Cortex of kidney (tissue), 1 donor: ENCODE measurements at places on chromosomes 6 and 20.

- no peak for DNase-seq
These were observed 861 bp downstream of the PCMTD2 start for GRCh38 chr20:64256282-64256935.

- no peak for DNase-seq
These were observed 134.7 kb downstream of the FAM83B start for GRCh38 chr6:54981276-54981609.

- DNase-seq, result no peak
These were observed 55.9 kb upstream of the TRAF3IP2 start for GRCh38 chr6:111661541-111662061.

DNA sequence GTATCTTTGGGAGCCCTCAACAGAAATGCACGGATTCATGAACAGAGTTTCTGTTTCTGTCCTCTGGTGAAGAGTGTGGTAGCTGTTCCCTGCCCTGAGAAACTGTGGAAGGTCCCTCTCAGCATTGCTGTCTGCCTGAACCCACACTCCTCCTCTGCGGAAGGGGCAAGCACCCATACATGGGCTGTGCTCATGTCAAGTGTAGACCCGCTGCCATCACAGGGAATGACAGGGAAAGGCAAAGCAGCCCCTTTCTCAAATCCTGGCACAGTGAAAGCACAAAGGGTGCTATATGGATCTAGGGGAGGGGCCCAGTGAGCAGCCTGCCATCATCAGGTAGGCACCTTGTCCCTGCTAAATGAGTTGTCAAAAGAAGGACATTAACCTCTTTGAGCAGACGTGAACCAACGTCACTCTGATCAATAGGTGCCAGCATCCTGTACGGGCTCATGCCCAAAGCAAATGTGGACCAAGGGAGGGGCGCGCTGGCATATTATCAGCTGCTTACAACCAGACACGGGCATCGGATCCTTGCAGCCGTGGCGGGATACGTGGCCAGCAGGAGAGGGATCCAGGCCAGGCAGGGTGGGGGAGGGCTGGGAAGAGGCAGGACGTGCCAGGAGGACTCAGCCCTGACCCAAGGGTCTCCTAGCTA is 231.2 kb upstream of the PMEPA1 start:
- DNase-seq, result no peak

DNA sequence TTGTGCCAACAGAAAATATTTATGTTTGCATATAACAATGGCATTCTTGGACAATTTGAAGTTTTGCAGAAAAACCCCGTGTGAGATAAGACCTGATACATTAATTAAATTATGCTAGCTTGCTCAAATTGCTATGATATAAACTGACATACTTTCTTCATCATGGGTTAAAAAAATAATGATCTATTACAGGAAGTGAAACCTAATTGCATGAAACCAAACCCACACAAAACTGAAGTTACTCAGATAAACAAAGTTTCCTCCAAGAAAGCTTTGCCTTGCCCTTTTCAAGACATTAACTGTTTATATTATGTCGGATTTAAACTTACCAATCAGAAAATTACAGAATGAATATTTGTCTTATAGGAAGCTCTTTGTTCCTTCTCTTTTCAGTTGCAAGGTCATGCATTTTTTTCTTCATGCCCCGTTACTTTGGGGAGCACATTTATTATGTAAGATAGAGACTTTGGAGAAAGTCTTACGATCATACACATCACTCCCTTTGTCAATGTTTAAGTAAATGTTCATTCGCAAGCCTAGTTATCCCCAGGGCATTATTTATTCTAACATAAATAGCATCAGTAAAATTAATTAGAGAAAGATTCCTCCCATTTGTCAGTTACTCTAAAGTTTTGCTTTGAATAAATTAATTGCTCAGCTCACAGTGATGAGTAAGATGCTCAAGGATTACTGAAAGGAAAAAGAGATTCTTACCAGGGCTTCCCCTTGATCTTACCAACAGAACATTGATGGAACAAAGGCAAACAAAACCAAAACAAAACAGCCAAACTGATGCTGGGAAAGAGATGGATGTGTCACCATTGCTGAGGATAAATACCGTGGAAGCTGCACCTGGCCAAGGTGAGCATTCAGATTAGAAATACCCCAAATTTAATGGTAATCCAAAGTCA is 14.8 kb upstream of the TMEM244 start:
- DNase-seq, result no peak

GRCh38 chr6:5287966-5288297 is 26.6 kb downstream of the FARS2 start:
- DNase-seq, result no peak

DNA sequence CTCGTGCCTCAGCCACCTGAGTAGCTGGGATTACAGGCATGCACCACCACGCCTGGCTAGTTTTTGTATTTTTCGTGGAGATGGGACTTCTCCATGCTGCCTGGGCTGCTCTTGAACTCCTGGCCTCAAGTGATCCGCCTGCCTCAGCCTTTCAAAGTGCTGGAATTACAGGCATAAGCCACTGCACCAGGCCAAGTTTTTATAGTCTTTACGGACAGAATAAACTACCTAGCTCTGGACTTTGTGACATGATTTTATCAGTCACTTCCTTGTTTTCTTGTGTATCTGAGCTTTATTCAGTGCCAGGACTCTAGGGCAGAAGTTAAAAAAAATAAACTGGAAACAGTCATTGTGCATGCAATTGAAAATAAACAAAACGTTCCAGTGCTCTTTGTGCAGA is 46.7 kb upstream of the RALGAPA2 start:
- DNase-seq, result no peak

- no peak for DNase-seq
These were observed 11.3 kb downstream of the PTGIS start for GRCh38 chr20:49556621-49557020.

DNA sequence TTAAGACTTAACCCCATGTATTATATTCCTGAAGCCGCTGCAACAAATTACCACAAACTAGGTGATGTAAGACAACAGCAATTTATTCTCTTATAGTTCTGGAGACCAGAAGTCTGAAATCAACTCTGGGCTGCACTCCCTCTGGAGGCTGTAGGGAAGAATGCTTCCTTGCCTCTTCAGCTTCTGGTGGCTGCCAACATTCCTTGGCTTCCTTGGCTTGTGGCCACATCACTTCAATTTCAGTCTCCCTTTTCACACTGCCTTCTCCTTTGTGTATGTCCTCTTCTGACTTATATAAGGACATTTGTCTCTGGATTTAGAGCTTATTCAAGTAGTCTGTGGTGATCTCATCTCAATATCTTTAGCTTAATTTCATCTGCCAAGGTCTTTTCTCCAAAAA is 141.6 kb downstream of the DHX35 start:
- DNase-seq, result no peak

GRCh38 chr20:47854687-47855212 is 69.5 kb upstream of the SULF2 start:
- DNase-seq, result no peak

DNA sequence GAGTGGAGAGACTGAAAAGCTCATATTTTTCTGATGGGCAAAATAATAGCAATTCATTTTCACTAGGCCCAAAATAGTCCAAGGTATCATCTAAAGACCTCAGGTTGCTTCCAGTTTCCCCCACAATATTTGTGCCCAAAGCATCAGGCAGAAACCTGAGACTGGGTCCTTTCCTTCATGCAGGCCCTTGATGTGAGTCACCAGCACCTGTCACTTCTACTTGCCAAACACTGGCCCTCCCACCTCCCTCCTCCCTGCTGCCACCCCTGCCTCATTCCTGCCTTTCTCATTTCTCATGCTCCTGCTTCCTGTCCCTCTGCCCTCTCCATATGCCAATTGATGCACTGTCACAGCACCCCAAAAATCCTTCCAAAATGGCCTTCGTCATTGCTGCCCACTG is 230.4 kb upstream of the CST7 start:
- no peak for DNase-seq
